Stimulated activated CD8-positive, alpha-beta memory T cell treated with anti-CD3 and anti-CD28 coated beads, Interleukin-4, amount 100 ng/mL, for 4 hours (primary cell): ENCODE measurements at places on chromosomes 12 and 14.

GRCh38 chr14:21537090-21537424 is 10.9 kb upstream of the SALL2 start:
- no peak for DNase-seq

DNA sequence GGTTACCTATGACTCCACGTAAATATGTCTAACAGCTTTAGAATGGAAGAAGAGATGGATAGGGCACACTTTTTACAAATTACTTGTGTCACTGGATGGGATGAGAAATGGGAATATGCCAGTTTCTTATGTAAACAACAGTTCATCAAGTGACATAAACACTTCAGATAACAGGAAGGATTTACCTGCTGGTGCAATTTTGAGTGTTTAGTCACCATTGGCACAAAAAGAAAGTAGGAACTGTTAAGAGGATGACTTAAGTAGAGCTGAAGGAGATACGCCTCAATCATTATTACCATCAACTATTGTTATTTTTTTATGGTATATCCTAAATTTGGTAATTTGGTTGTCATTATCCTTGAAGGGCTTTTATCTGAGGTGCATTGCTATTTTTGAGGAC is 83.2 kb downstream of the RMST start:
- no peak for DNase-seq

- DNase-seq, result no peak
Measured at GRCh38 chr12:93825931-93826555, 148.9 kb downstream of the CRADD start.

DNA sequence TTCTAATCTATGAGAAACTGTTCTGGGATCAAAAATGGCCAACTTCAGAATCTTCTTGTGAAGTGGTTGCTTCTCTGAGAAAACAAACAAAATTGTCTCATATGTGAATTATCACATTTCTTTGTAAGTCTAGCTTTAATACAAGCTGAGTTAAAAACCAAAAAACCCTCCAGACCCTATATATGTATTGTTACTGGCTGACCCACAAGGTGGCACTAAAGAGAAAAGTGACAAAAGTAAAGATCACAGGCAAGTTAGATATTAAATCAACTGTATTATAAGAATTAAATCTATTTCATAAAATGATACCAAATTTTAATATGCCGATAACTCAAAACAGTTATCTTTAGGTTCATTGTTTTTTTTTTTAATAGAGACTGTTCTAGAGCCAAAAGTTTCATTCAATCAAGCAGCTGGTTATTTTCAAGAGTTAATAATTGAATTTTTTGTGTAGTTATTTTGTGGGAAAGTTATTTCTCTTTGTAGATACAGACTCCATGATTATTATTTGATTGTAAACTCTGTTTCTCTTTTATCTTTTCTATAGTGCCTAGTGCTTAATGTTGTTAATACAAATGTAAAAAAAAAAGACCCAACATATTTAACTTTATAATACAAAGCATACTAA is 7.5 kb upstream of the TRHDE start:
- DNase-seq, result no peak

DNA sequence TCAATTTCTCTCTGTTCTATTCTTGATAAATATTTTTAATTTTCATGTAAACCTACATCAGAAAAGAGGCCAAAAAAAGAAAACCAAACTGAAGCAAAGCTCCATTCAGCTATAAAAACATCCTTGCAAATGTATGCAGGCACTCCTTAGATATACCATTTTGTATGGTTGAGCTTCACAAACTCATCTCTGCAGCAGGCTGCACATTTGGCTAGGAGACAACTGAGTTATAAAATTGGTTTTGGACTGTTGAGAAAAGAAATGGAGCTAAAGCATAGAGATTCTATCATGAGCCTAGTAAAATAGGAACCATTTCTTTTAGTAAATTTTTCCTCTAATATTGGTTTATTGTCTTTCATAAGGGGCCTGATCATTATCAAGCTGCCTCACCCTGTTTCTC is 156.4 kb downstream of the SYT1 start:
- DNase-seq, result no peak
